ENCODE measurements at places on chromosomes 4 and X.

GRCh38 chr4:1001561-1002130 is 8.4 kb upstream of the SLC26A1 start:
- no peak for DNase-seq

GRCh38 chr4:109315818-109316217 is 13.4 kb upstream of the COL25A1 start:
- DNase-seq, result no peak

DNA sequence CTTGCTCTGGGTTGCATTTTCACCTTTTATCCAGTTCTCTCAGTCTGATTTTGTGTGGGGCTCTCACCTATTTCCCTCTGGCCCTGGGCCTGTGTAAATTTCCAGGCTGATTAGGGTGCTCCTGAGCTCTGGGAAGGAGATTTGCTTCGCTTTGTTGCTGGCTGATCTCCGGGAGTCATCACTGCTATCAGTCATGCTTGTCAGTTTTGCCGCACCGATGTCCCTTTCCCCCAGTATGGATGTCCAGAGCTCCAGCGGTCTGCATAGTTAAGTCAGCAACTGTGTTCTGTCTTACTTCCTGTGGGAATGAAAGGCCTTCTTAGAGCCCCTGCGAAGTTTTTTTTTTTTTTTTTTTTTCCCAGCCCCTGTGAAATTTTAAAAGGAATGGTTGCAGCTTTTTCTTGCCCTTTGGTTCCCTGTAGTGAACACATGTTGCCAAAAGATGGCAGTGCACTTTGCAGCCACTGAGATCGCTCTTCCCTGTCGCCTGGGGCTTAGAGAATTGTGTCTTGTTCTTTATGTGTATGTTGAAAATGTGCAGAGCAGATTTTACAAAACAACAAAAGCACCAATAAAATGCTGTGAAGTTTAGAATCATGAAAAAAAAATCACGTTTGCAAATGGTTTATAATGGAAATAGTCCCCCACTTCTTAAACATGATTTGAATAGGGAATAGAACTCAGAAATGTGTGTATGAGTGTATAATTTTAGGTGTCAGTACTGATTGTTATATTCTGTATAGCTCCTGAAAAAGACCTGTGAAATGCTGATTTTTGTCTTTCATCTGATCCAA is 109.1 kb upstream of the SLC4A4 start:
- peak; percentile 41 for DNase-seq

GRCh38 chr4:121339824-121340223 is 41.0 kb downstream of the QRFPR start:
- DNase-seq, result no peak

GRCh38 chr4:98571161-98571786 is 87.1 kb downstream of the TSPAN5 start:
- DNase-seq, result no peak

GRCh38 chr4:118787844-118788380 is 48.0 kb downstream of the SEC24D start:
- DNase-seq, result no peak

- no peak for DNase-seq
Measured at GRCh38 chr4:173782660-173783059, 252.6 kb upstream of the HAND2 start.

DNA sequence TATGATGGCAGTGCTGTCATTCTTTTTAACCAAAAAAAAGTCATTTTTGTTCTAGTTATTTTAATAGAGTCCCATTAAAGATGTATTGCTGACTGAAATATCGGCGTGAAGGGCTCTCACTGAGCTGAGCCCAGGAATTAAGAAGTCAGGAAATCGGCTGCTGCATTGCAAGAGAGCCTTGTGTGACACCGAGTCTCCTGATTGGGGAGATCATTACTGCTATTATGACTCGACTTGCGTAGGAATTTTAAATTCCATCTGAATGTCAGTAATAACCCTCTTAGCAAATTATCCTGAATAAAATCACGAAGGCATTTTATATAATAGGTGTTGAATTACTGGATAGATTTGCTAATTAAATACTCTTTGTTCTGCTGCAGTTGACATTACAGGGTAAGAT is 111.5 kb downstream of the POLA1 start:
- DNase-seq, result no peak

All from left renal cortex interstitium (tissue), 4 donors.